ENCODE measurements at places on chromosomes 5 and 9. TPM values are rescaled to one million over a fixed set of nuclear protein-coding genes. Genes with fewer than 3 reads are reported as not detected.

- peak; percentile 83 for DNase-seq
Measured at GRCh38 chr9:89676281-89676680, 71.5 kb downstream of the GADD45G start.

- DNase-seq: no peak
Measured at GRCh38 chr5:77358255-77359205, 133.6 kb downstream of the WDR41 start.

GRCh38 chr5:149622466-149622865 lies 41.2 kb downstream of the ARHGEF37 start:
- DNase-seq: no peak

DNA sequence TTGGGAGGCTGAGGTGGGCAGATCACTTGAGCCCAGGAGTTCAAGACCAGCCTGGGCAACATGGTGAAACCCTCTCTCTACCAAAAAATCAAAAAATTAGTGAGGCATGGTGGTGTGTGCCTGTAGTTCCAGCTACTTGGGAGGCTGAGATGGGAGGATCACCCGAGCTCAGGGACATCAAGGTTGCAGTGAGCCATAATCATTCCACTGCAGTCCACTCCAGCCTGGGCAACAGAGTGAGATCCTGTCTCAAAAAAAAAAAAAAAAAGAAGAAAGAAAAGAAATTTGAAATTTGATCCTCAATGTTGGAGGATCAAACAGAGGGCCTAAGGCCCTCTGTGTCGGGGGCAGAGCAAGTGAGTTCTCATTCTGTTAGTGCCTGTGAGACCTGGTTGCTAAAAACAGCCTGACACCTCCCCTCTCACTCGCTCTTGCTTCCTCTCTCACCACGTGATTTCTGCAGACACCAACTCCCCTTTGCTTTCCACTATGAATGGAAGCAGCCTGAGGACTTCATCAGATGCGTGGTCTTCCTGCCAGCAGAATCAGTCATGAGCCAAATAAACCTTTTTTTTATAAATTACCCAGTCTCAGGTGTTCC lies 8.4 kb upstream of the GOLPH3 start:
- DNase-seq: no peak

DNA sequence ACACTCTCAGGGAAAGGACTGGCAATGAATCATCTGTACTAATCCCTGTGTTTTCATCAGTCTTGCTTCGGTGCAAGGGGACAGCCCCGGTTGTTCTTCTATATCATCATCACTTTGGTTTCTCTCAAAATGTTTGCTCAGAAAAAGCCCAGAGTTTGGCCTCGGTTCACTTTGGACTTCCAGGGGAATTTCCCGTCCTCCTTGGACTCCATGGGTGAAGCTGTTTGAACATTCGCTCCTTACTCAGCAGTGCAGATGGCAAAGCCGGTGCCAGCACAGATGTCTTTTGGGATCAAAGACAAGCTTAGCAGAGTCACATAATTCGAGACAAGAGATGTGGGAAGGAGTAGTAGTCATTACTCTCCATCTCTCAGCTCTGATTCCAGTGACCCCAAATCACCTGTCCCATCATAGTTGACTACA lies 69.8 kb upstream of the TNFSF8 start:
- DNase-seq: no peak

- no peak for DNase-seq
Measured at GRCh38 chr9:111994831-111995458, 98.3 kb downstream of the UGCG start.

DNA sequence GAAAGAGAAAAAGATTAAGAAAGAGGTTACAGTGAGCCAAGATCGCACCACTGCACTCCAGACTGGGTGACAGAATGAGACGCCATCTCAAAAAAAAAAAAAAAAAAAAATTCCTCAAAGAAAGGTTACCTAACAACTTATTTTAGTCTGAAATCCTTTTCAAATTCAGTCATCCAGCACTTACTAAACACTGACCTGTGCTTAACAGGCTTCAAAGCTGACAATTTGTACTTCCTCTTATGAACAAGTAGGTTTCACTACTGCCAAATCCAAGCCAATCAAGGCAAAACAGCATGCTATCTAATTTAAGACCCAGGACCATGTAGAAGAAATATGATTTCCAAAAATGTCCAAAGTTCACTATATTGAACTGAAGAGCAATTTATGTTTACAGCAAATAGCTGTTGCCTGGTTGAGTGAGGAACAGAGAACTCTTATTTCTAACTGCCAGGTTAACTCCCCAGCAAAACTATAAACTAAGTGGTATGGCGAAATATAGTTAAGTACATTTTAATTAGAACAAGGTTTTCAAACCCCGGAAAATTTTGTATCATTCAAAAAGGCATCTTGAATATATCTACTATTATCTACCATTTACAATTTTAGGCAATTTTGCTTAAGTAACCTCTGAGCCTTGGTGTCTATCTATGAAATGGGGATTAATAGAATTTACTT lies 13.4 kb downstream of the PWWP2A start:
- no peak for DNase-seq

DNA sequence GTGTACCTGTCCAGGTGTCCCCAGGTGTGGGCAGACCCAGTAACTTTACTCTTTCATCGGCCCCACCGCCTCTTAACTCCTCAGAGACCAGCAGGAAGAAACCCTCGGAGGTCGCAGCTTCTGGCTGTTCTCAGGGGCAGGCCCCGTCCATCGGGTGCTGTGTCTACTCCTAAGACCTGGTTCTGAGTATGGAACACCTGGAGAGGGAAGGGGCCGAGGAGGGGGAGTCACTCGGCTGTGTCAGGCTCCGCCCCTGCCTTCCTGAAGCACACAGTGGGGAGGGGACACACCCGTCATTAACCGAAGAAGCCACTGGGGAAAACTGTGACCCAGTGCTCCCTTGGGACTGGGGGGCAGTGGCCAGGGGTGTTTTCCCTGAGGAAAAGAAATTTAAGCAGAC lies 22.3 kb downstream of the NTNG2 start:
- no peak for DNase-seq

DNA sequence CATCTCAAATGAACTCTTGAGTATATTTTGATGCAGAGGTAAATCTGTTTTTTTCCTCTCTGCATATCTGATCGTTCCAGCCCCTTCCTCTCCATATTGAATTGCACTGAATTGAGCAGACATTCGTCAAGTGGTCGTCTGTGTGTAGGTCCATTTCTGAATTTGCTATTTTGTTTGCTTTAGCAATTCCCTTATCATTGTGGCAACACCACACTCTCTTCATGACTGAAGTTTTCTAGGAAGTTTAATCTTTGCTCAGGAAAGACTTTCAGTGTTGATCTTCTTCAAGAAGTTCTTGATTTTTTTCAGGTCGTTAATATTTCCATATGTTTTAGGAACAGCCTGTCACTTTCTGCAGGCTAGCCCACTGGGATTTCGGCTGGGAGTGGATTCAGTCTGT lies 132.0 kb downstream of the WNK2 start:
- DNase-seq: no peak

DNA sequence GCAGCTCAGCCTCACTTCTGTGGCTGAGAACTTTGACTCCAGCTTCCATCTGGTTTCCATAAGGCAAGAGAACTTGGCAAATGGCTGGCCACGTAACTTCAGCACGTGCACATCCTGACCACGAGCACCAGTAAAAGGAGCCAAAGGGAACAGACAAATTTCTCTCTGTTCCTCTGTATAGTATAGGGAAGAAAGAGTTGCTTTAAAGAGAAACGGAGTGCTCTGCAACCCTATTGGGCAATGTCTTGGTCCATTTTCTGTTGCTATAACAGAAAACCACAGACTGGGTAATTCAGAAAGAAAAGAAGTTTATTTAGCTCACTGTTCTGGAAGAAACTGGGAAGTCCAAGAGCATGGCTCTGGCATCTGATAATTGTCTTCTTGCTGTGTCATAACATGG lies 558.7 kb downstream of the ACTL7B start:
- DNase-seq: peak; percentile 13

GRCh38 chr5:73242735-73243134 lies 69.7 kb downstream of the TMEM174 start:
- no peak for DNase-seq

DNA sequence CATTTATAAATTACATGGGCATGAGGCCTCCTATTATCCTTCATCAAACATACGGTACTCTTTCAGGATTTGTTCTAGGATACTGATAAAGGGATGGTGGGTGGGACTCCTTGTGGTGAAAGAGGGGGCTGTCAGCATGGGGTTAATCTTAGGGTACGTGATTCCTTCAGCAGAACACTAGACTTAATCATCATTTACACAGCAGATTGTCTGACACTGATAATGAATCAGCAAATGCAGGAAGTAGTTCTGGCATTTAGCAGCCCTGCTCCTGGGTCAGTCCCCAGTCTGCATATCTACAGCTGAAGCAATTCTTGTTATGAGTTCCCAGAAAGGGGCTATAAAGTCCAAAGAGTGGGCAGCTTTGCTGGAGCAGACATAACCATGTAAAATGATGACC lies 384.6 kb downstream of the SPOCK1 start:
- DNase-seq: no peak

- no peak for DNase-seq
Measured at GRCh38 chr5:148666353-148666752, 12.0 kb upstream of the HTR4 start.

- DNase-seq: no peak
Measured at GRCh38 chr5:81027481-81028058, 67.4 kb downstream of the RASGRF2 start.

GRCh38 chr9:127422133-127422782 lies 1.9 kb upstream of the ZNF79 start:
- DNase-seq: no peak

GRCh38 chr5:150057052-150057451 lies 29.3 kb downstream of the CSF1R start:
- no peak for DNase-seq

- DNase-seq: no peak
Measured at GRCh38 chr9:32992595-32993238, 8.7 kb downstream of the APTX start.

DNA sequence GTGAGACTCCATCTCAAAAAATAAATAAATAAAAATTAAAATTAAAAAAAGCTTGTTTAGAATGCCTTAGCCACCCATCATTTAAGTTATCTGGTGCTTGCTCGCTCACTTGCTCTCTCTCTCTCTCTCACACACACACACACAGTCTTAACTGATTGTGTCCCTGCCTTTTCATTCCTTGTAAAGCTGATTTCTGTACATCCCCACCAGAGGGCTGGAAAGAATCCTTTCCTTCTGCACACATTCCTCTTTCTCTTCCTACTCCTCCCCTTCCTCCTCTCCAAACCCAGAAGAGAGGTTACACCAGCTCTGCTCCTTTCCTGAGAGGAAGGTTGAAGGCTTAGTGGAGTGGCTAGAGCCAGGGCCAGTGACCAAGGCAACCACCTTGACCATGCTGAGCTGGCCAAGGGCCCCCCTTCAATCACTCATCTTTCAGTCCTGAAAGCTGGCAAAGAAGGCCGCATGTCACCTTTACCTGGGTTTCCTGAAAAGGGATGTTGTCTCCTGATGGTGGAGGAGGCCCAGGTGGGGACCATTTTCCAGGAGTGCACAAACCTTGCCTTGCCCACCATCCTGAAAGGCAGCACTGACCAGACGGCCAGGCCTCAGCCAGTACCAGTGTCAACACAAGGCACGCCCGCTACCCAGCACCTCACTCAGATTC lies 25.6 kb downstream of the STK10 start:
- peak; percentile 15 for DNase-seq

DNA sequence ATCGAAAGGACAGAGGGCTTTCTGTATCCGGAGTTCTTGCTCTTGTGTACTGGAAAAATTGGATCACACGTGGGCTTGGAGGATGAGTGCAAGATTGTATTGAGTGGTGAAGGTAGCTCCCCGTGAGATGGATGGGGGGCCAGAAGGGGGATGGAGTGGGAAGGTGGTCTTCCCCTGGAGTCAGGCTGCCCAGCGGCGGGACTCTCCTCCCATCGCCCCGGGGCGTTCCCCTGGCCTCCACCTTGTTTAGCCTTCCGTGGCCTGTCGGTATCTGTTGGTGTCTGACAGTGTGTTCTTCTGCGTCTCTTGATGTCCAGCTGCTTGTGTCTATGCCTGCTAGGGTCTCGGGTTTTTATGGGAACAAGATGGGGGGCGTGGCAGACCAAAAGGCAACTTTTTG lies 54.6 kb upstream of the GABRA6 start:
- DNase-seq: no peak

ENTPD2 gene
- total RNA-seq: 10.7 TPM

FAM200C gene
- total RNA-seq: 1.7 TPM

AGXT2 gene
- not detected for total RNA-seq

GNA14 gene
- 7.4 TPM for total RNA-seq

TMEM215 gene
- not detected for total RNA-seq

HSD17B3 gene
- total RNA-seq: 1.9 TPM

OBP2B gene
- total RNA-seq: not detected

CYSRT1 gene
- not detected for total RNA-seq

PHF24 gene
- total RNA-seq: 0.55 TPM

IFNA2 gene
- total RNA-seq: not detected

OTULINL gene
- total RNA-seq: 33.9 TPM

ANKRD33B gene
- total RNA-seq: 0.96 TPM
